ENCODE measurements at places on chromosomes 3 and 15.

DNA sequence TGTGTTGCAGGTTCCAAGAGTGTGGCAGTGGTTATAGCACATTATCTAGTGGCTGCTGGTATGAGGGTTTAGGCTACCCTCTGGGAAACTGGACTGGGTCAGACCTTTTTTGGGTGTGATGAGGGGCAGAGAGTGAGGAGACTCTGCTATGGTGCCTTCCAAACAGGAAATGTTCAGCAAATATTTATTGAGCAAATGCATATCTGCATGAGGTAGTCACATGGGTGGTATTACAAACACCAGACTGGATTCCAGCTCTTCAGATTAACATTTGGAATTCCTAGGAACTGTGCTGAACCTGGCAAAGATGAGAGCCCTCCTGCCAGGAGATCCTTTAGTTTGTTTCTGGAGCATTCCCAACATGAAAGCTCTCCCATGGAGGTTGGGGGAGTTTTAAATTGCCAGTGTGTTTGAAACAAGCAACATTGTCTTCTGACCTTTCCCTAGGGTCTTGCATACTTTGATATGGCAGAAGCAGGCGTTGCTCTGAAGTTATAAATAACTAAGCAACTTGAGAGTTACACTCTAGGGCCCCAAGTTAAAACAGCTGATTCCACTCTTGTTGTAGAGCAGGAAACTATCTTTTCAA lies 341.2 kb upstream of the C2CD4B start:
- DNase-seq = no peak

DNA sequence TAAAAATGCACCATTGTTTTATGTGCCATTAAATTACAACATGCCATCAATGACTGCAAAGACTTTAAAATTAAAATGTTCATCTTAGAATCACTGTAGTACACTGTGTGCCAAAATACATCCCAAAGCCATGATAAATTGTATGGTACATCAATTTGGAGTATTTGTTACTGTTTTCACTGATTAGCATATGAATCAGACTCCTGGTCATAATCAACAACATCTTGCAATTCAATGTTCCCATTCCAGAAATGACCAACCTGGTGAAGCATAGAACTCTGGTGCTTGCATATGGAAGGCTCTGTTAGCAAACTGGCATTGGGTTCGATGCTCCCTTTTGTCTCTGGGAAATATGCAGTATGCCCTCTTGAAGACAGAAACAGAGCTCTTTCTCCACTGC lies 22.5 kb downstream of the LYSMD2 start:
- DNase-seq = no peak

DNA sequence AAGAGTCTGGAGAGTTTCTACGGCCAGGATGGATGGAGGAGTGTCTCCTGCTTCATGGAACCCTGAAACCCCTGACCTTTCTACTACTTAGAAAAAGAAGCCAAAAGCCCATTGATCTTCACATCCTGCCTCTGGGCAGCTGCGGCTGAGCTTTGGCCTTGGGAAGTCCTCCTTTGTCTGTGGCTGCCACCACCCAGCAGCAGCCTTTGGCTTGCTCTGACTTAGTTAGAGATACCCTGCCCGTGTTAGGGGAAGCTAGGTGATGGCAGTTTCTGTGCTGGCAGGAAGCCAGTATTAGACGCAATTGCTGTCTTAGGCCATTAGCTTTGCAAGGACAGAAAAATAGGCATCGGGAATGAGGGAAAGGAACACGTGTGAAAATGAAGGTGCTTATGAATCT lies 18.8 kb downstream of the APH1B start:
- DNase-seq = no peak

- DNase-seq = no peak
Observed at GRCh38 chr15:82132742-82133141, 86.9 kb upstream of the MEX3B start.

- no peak for DNase-seq
Observed at GRCh38 chr3:62600033-62600432, 226.7 kb upstream of the FEZF2 start.

DNA sequence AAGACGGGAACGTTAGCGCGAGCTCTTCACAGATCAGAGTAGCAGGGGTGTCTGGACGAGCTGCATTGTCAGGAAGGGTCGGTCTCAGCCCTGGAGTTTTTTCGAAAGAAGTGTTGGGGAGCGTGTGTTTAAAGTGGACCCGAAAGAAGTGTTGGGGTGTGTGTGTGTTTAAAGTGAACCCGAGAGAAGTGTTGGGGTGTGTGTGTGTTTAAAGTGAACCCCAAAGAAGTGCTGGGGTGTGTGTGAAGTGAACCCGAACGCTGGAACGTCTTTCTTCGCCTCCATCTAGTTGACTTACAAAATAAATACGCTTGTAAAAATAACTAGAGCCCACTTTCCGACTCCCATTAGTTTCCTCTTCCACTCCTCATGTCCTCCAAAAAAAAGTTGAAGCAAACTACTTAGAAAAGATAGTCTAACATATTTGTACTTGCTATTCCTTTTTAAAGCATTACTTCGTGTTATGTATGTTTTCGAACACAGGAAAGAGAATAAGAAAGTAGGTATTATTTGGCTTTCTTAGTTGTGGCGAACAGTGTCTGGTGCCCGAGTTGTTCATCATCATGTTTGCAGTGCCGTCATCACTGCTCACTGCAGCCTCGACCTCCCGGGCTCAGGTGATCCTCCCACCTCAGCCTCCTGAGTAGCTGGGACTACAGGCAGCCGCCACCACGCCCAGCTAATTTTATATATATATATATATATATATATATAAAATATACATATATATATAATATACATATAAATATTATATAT lies 1.0 kb downstream of the LRCH3 start:
- DNase-seq = no peak

GRCh38 chr3:18847583-18848197 lies 300.6 kb upstream of the KCNH8 start:
- DNase-seq = no peak

GRCh38 chr15:101534376-101534970 lies 45.0 kb upstream of the PCSK6 start:
- DNase-seq = no peak

DNA sequence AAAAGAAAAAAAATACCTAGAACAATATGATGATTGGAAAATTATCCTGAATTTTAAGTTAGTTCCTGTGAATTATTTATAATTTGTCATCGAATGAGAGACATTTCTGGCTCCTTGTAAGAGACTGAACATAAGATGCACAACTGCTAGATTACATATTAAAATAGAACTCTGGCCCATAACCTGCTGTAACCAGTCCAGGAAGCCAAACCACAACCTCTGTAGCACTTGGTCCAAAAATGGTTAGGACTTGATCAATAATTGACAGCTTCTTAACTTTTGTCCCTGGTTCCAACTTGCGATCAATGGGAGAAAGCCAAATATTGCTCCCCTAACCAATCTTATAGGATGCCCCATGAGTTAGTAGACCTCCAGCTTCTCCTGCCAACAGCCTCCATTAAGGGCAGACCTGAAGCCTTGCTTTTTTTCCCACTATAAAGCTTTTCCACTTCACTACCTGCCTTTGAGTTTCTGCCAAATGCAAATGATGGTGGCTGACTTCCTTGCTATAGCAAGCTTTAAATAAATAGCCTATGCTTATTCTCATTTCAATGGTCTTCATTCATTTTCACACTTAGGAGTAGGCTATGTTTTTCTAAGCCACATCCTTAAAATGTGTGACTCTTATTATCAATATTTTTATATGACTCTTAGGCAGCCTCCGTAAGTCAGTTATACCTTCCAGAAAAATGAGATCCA lies 224.0 kb upstream of the ARHGEF26 start:
- DNase-seq = no peak

DNA sequence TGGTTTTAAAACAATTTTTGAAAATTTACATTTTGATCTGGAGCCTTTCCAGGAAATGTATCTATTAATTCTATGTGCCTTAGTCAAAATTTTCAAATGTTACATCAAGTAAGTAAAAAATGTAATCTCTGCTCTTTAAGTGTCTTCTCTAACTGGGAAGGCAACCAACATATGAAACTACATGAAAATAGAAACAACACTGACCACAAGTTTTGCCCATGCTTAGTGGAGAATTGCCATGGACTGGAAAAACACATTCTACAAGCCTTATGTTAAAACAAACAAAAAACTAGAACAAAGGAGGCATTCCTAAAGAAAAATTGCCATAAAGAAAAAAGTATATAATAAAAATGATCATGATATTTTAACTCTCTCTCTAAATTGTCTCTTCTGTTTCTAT lies 75.9 kb upstream of the SPRED1 start:
- no peak for DNase-seq

DNA sequence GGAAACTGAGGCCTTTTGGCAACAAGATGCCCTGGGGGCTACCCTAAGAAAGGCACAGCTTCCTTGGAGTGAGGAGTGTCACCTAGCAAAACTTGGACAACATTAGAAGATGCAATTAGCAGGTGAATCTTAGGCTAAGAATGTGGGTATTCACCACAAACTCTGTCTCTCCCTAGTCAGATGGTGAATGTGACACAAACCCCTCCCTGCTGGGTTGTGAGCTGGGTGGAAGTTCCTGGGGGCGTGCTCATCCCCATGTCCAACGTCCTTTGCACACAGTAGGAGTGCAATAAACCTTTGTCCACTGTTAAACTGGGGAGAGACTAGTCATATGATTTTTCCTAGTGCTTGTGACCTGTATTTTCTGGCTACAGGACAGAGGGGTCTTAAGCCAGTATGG lies 67.1 kb upstream of the SH3GL3 start:
- DNase-seq = no peak

GRCh38 chr3:64150623-64151207 lies 74.6 kb downstream of the PRICKLE2 start:
- DNase-seq = no peak

- no peak for DNase-seq
Observed at GRCh38 chr15:73996939-73997338, 2.4 kb downstream of the PML start.

DNA sequence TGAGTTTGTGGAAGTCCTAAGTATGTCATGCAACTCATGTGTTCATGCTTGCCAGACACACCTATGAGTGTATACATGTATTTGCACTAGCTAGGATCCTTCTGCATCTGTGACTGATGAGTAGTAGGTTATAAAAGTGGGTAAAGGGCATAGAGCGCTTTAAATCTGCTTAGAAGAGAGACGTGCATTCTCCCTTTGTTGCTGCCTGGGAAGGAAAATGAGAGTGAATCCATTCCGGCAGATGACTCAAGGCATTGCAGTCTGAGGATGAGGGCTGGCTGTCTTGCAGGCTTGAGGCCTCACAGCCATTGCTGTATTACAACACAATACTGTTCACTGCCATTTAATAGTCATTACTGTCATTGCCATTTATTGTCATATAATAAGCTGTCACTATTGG lies 120.8 kb upstream of the UMPS start:
- DNase-seq = no peak

DNA sequence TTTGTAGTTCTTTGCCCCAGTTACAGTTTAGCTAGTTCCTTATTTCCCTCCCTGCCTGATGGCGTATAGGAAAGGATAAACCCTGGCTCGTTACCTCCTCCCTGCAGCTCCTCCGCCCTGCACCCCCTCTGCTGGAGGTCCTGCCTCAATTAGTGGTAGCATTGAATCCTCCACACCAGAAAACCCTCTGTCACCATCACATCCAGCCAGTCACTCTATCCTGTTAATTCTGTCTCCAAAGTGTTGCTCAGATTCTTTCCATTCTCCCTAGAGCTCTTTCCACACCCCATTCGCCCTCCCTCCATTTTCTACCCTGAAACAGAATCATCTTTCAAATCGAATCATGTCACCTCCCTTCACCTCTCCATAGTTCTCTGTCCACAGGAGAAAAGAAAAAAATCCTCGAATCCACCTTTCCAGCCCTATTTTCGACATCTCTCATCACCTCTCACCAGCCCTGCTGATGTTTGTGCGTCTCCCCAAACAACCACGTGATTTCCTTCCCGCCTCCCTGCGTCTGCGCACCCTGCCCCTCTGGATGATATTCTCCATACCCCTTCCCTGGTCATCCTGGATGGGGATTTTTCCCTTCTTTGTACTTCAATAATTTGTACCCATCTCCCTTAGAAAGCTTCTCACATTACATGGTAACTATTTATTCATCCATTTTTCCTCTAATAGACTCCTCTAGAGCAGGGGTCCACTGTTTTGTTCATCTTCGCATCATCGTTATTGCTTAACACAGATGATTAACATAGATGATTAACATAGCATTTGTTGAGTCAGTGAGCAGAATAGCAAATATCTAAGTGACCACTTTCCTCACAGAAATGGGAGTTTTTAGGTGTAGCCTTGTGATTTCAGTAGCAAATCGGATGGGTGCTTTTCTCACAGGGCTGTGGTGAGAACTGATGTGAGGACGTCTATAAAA lies 37.1 kb downstream of the MAP3K13 start:
- no peak for DNase-seq

DNA sequence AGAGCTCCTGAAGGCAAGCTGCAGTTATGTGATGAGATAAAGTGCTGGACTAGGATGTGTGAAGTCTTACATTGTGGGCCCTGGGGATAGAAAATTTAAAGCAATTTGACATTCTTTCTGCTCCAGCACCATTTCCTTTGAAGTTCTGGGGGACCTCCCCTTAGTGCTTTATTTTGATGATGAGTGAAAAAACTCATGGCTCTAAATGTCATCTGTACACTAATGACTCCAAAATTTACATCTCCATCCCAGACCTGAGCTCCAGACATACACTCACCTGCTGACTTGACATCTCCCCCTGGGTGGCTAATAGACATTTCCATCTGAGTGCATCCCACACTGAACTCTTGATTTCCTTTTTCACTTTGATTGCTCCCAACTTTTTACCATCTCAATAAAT lies 276.4 kb downstream of the EPHB1 start:
- no peak for DNase-seq

GRCh38 chr15:88538972-88539371 lies 7.5 kb downstream of the DET1 start:
- no peak for DNase-seq

DNA sequence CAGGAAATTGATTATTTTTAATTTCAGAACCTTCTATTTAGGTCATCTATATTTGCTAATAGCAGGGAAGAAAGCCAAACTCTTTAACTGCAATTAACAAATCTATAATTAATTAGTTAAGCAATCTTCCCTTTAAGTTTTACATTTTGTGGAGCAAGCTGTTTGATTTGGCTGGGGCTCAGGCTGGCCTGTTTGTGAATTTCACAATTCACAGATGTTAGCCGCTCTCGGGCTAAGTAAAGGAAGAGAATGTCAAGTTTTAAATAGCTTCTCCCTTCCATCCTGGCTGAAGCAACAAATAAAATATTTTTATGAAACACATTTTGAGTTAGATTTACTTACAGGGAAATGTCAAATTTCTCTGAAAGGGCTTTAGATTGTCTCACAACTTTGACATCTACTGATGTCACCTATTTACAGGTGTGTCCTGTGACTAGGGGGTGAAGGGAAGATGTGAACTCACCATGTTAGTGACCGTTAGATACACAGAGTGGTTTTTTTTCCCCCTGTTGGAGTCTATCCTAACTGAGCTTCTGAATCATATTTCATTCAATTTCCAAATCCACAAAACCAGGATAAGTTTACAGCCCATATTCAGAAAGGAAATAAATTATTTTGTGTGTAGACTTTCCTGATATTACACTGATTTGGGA lies 1.3 kb upstream of the TP63 start:
- DNase-seq = no peak
